ENCODE measurements at places on chromosomes 1 and 21.
A peak's percentile ranks its signal among the peaks of the same experiment; 100 is the strongest.

- DNase-seq = no peak
These were observed 9.9 kb upstream of the CAP1 start for GRCh38 chr1:40030528-40031135.

DNA sequence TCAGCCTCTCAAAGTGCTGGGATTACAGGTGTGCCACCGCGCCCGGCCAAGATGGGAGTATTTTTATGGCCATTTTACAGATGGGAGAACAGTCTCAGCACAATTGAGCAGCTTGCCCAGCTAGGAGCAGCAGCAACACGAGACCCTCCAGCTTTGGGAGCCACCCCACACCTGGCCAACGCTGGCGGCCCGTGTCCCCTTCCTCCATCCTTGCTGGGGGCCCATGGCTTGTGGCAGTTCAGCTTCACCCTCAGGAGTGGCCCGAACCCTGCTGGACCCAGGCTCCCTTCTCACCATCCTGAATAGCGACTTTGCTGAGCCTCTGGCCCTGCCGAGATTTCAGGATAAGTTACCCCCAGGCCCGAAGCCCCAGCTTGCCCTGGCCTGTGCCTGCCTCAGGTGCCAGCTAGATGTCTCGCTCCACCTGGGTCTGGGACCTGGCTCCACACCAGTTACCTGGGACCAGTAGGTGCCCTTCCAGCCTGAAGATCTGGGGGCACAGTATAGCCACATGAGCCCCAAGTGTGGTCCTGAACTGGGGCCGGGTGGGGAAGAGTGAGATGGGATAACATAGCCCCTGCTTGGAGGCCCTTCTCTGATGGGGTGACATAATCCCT lies 19.2 kb downstream of the SLC66A1 start:
- DNase-seq = no peak

DNA sequence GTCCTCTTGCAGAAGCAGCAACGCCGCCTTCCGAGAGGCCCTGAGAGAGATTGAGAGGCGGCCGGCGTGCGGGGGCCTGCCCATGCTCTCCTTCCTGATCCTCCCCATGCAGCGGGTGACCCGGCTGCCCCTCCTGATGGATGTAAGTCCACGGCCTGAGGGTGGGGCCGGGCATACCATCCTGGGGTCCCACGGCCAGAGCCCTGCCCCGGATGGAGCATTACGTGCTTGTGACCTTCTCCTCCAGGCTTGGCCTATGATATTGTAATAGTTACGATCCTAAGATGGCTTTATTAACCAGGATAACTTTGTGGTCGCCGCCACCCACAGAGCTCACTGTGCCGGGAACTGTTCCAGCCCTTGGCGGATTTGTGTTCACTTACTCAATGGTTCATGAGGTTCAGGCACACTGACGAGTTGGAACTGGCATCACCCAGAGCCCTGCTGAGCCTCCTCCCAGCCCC lies 18.9 kb downstream of the ARHGEF16 start:
- DNase-seq = no peak

GRCh38 chr1:38053416-38054091 lies 7.0 kb upstream of the POU3F1 start:
- DNase-seq = no peak

GRCh38 chr1:18820791-18821641 lies 38.4 kb downstream of the TAS1R2 start:
- DNase-seq = peak; percentile 89

- DNase-seq = no peak
These were observed 16.4 kb upstream of the SLC44A3 start for GRCh38 chr1:94803517-94804441.

- DNase-seq = no peak
These were observed 18.7 kb downstream of the TMEM50A start for GRCh38 chr1:25356848-25357247.

DNA sequence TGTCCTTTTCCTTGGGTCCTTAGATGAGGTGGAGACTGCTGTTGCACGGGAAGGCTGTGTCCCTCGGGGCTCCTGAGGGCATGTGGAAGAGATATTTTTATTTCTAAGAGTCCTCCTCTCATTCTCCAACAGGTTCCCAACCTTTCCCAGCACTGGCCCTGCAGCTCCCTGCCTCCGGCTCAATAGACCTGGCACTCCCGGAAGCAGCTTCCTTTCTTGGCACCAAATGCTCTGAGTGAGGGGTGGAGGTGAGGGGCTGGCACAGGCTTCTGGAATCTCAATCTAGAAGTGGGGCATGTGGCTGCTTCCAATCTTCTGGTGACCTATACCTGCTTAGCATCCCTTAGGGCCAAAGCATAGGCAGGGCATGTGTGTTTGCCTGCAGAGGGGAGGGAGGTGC lies 4.5 kb downstream of the ETV3L start:
- DNase-seq = no peak

- DNase-seq = no peak
These were observed 59.5 kb downstream of the S100B start for GRCh38 chr21:46545363-46545762.

GRCh38 chr1:245673881-245674414 lies 519.2 kb downstream of the KIF26B start:
- no peak for DNase-seq

- no peak for DNase-seq
These were observed 41.0 kb downstream of the ATP2B4 start for GRCh38 chr1:203667616-203668015.

DNA sequence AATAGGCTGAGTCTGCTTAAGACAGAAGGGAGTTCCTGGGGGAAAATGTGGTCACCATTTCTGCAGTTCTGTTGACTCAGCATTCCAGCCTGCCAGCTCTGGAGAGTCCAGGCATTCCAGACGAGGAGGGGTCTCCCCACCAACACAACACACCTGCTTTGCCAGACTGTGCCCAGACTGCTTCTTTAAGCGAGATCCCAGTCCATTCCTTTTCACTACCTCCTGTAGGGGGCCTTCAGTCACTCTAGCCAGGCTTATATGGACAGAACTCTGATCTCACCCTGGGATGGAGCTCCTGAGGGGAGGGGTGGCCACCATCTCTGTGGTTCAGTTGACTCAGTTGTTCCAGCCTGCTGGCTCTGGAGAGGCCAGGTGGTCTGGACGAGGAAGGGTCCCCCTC lies 48.5 kb downstream of the UBE2U start:
- no peak for DNase-seq

GRCh38 chr1:100862591-100862990 lies 32.1 kb downstream of the EXTL2 start:
- DNase-seq = no peak

DNA sequence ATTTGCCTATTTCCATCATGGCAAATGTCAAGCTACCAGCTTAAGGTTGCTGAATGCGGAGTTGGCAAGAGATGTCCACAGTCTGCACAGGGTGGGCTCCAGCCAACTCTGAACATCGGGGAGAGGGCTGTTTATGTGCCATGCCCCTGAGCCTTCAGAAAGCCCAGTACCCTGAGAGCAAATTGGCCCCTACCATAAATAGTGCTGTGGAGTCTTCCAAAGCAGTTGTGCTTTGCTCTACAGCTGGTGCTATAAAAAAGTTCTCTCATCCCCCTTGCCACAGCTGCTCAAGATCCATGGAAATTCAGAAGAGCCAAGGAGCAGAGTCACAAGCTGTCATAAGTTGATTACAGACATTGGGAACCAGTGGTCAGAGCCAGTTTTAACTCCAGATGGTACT lies 85.6 kb upstream of the CLDN14 start:
- DNase-seq = peak; percentile 15

- no peak for DNase-seq
These were observed 11.8 kb upstream of the BACE2 start for GRCh38 chr21:41156142-41156541.

DNA sequence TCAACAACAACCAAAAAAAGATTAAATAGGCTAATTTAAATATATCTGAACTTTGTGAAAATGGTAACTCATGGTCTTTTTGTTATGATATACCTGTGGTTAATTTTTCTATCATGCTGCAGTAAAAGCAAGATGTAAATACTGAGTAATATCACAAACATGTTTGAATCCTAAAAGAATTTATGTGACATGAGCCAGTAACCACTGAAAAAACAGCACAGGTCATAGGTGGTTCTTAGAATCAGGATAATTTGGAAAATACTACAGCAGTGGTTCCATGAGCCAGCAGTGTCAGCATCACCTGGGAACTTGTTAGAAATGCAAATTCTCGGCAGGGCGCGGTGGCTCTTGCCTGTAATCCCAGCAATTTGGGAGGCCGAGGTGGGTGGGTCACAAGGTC lies 4.1 kb downstream of the ATP5IF1 start:
- no peak for DNase-seq

- DNase-seq = no peak
These were observed 1.2 kb downstream of the MAST2 start for GRCh38 chr1:45804669-45804969.

DNA sequence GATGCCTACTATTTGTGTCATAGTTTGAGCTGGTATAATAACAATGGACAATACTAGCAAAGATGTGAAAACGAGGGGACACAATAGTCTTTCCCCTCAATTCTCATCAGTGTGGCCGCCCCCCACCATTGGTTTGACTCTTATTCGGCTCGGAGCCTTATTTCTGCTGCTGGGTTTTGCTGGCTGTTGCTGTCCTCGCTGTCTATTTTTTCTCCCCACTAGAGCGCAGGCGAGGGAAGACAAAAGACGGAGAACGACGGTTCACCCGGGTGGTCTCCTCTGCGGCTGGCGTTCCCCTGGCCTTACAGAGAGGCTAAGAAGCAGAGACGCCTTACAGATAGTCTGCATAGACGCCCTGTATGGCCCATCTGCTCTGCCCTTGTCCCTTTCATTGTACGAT lies 19.4 kb downstream of the CLIC6 start:
- no peak for DNase-seq

DNA sequence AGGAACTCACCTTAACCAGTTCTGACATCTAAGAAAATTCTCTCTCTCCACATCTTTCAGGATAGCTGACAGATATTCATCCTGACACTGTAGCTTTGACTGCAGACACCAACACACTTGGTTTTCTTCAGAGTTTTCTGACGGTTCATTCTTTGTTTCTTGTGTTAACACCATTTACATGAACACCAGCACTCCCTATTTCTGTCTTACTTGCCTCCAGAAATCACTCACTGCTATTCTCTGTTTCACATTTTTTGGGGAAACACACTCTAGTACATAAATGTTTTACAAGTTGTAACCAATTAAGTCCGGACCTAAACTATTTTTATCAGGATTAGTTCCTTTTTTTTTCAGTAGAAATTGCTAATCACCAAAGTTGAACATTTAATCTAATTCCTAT lies 15.4 kb downstream of the FLVCR1 start:
- DNase-seq = no peak

- DNase-seq = peak; percentile 81
These were observed 24.0 kb downstream of the QSOX1 start for GRCh38 chr1:180178511-180179161.

DNA sequence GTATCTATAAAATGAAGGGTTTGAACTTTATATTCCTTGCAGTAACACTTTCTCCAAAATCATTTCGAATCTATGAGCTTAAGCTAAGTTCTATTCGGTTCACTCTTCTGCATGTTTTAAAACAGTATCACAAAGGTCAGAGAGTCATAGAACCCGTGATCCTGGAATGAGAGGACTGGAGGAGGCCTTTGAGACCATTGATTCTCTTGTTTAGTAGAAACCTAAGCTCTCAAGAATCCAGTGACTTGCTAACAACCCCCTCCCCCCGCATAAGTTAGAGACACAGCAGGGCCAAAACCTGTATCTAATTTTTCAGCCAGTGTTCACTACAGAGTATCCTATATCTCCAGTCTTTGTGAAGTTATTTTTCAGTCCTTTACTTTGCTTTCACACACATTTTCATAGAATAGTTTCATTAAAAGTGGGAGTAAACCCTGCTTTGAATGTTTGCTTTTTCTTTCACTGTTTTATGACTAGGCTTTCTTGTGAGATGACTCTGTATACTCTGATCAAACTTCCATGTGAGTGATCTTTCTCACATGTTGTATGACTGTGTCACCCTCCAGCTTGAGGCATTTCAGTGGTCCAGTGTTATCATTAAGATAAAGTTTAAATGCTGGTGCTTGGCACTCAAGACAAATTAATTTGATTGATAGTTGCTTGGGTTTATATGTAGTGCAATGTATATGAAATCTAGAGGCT lies 275.4 kb upstream of the SGIP1 start:
- no peak for DNase-seq

- no peak for DNase-seq
These were observed 18.9 kb downstream of the CAPN2 start for GRCh38 chr1:223731133-223731770.

- DNase-seq = no peak
These were observed 1058.1 kb upstream of the TMPRSS15 start for GRCh38 chr21:19461481-19462205.

DNA sequence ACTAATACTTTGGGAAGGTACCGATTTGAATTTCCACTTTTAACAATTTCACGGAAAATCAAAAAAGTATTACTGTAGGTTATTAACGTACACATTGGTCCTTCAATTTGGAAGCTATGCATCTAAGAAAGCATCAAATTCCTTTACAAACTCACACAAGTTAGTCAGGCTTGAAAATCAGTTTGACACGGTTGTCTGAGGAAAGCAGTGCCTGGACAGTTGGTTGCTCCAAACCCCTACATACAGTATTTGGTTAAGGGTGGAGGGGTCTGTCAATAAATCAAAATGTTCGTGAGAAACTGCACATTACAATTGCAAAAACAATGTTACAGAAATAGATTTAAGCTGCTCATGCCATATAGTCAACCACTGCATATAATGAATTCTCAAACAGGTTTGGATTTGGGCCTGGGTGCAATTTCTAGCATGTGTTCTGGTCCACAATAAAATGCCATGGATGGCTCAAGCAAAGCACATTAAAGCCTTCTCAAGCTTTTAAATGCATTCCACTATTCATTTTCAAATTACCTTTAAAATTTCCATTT lies 19.9 kb upstream of the RBM34 start:
- no peak for DNase-seq

DNA sequence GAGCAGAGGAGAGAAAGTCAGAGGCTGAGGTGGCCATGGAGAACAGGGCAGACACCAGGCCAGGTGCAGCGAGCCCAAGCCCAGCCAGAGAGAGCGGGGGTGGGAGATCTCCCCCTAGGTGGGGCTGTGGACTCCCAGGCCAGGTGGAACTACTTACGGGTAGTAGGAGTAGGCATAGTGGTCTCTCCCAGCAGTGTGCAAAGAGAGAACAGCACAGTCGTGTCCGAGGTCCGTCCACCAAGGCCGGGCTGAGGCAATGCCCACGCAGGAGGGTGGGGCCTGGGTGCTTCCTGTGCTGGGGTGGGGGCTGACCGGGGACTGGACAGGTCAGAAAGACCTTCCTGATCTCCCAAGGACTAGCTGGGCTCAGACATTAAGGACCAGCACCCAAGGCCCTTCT lies 263.7 kb downstream of the PTPRU start:
- peak; percentile 26 for DNase-seq

GRCh38 chr1:45522324-45523104 lies 830 bp upstream of the PRDX1 start:
- DNase-seq = no peak

GRCh38 chr1:217528271-217528670 lies 102.6 kb downstream of the GPATCH2 start:
- DNase-seq = no peak

GRCh38 chr1:2533365-2533764 lies 3.3 kb upstream of the HES5 start:
- DNase-seq = no peak

GRCh38 chr1:115465802-115466363 lies 127.8 kb upstream of the NGF start:
- no peak for DNase-seq
